ENCODE measurements at places on chromosomes 6 and 20. TPM values are rescaled to one million over a fixed set of nuclear protein-coding genes. Genes with fewer than 3 reads are reported as not detected.

- H3K4me3 ChIP-seq, result no peak overlapping the region
- H3K4me1 ChIP-seq, result no peaks in the 10 kb centered on the region
These were observed 290.4 kb downstream of the EYS start for GRCh38 chr6:65416621-65417020.

RRAGD gene
- 12.1 TPM for total RNA-seq

PBOV1 gene
- total RNA-seq, result not detected

GRCh38 chr6:138663892-138664291, 109.7 kb upstream of the CCDC28A start:
- H3K36me3 ChIP-seq, result no peaks in the 10 kb centered on the region
- no peak for DNase-seq
- H3K27ac ChIP-seq, result no peak overlapping the region
- no peak overlapping the region for H3K4me3 ChIP-seq
- no peaks in the 10 kb centered on the region for H3K27me3 ChIP-seq

- H3K4me3 ChIP-seq, result no peak overlapping the region
- no peaks in the 10 kb centered on the region for H3K27me3 ChIP-seq
- no peak for DNase-seq
- H3K36me3 ChIP-seq, result no peaks in the 10 kb centered on the region
- H3K27ac ChIP-seq, result no peak overlapping the region
These were observed 8.8 kb downstream of the RSPH3 start for GRCh38 chr6:158991017-158991723.

GRCh38 chr6:131972741-131973140, 21.6 kb upstream of the CCN2 start:
- DNase-seq, result no peak
- H3K27ac ChIP-seq, result no peak overlapping the region
- no peak overlapping the region for H3K4me3 ChIP-seq
- no peaks in the 10 kb centered on the region for H3K36me3 ChIP-seq

C6orf58 gene
- not detected for total RNA-seq

GRCh38 chr6:114312931-114313330, 29.9 kb downstream of the HS3ST5 start:
- no peak for DNase-seq
- no peaks in the 10 kb centered on the region for H3K36me3 ChIP-seq
- no peak overlapping the region for H3K4me3 ChIP-seq
- no peaks in the 10 kb centered on the region for H3K27me3 ChIP-seq
- H3K4me1 ChIP-seq, result no peaks in the 10 kb centered on the region
- H3K27ac ChIP-seq, result no peak overlapping the region

Data from naive thymus-derived CD4-positive, alpha-beta T cell (primary cell).